ENCODE measurements at places on chromosomes 11 and 22.

DNA sequence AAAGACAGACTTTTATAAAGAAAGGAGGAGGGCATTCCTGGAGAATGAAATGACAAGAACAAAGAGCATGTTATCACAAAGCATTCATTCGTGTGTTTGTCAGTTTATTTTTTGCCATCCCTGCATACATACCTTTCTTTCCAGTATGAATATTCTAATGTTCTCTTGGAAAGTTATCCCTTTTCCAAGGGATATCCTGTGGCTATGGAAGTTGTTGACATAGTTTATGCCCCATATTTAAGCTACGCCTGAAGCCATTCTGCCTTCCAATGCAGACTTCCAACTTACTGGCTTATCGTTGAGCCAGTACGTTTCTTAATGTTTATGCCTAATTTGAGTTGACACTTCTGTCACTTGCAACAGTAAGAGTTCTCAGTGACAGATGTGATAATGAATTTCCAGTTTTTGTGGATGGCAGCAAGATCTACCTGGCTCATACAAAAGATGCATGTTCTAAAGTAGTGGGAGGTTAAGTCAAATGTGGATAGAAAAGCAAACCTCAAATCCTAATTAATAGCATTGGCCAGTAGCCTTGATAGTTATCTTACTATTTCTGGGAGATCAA, 133.3 kb upstream of the ANO3 start:
- DNase-seq: no peak

DNA sequence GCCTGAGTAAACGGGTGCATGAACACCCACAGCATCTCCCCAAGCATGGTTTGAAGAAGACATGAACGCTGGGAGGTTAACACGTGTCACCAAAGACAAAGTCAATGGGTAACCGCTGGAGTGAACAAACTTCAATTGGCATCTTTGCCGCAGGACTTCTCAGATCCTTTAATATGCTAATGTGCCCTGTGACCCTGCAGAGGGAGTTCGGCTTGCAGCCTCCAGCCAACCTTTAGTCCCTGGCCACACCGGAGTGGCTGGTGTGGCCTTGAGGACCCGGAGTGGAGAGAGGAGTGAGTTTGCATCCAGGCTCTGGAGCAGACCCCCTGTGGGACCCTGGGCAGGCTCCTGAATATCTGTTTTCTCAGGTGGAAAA, 57.0 kb downstream of the FLRT1 start:
- no peak for DNase-seq

DNA sequence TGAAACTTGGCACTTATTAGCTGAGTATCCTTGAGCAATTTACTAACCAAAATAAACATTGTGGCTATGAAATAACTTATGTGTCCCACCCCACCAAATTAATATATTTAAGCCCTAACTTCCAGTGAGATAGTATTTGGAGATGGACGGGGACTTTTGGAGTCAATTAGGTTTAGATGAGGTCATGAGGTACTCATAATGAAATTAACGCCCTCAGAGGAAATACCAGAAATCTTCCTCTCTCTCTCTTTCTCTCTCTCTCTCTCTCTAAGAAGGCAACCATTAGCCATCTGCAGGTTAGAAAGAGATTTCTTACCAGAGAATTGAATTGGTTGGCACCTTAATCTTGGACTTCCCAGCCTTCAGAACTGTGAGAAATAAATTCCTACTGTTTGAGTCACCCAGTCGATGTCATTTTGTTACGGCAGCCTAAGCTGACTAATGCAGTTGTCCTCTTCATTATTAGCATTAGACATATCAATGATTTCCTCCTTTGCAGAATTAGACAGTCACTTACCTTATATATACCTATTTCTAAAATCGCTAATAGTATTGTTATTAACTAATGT, 1284.0 kb downstream of the FAM181B start:
- no peak for DNase-seq

- DNase-seq: no peak
Measured at GRCh38 chr22:46354993-46355305, 19.4 kb downstream of the TRMU start.

GRCh38 chr11:2516276-2517015, 71.6 kb downstream of the KCNQ1 start:
- no peak for DNase-seq

DNA sequence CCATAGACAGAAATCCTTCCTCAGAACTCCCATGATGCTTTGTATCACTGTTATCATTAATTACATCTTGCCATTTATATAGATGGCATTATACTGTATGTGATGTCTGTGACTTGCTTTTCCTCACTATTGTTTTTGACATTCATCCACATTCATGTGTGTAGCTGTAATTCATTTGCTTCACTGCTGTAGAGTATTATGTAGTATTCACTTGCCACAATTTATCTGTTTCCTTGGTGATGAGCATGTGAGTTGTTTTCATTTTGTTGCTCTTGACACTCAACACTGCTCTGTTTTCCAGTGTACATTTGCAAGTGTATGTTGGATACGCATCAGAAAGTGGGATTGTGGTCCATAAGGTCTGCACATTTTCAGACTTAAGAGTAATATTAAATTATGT, 328.6 kb upstream of the C11orf87 start:
- DNase-seq: no peak
